ENCODE measurements at places on chromosomes 3 and 15. TPM values are rescaled to one million over a fixed set of nuclear protein-coding genes. Genes with fewer than 3 reads are reported as not detected.

NANOGP8 gene
- not detected for total RNA-seq

BFSP2 gene
- total RNA-seq = 3.6 TPM

FBXL22 gene
- 0.33 TPM for total RNA-seq

GABRA5 gene
- total RNA-seq = 26.1 TPM

ZNF80 gene
- total RNA-seq = 0.09 TPM

TASOR gene
- 74.2 TPM for total RNA-seq

FSIP1 gene
- 0.76 TPM for total RNA-seq

ST3GAL6 gene
- 16.8 TPM for total RNA-seq

TMCO5A gene
- total RNA-seq = not detected

NUP210 gene
- total RNA-seq = 23.8 TPM

EIF3J gene
- total RNA-seq = 43.1 TPM

OR5K2 gene
- total RNA-seq = not detected

TMEM212 gene
- not detected for total RNA-seq

CYP19A1 gene
- 0.42 TPM for total RNA-seq

TTLL13 gene
- total RNA-seq = 0.14 TPM

AQR gene
- 37.8 TPM for total RNA-seq

KCNMB2 gene
- 0.19 TPM for total RNA-seq

MRPL46 gene
- total RNA-seq = 31.7 TPM

RMDN3 gene
- 15.0 TPM for total RNA-seq

STX19 gene
- total RNA-seq = 0.42 TPM

FGF7 gene
- total RNA-seq = 2.1 TPM

CHST2 gene
- total RNA-seq = 15.6 TPM

GOLGB1 gene
- 23.0 TPM for total RNA-seq

ALS2CL gene
- total RNA-seq = 4.3 TPM

UQCC5 gene
- 15.5 TPM for total RNA-seq

CCR8 gene
- total RNA-seq = 1.8 TPM

ATP10A gene
- 2.4 TPM for total RNA-seq
